ENCODE measurements at places on chromosomes 6 and 20.

GRCh38 chr20:24565835-24566351 is 96.5 kb downstream of the SYNDIG1 start:
- DNase-seq: no peak

- no peak for DNase-seq
Measured at GRCh38 chr6:25995507-25995906, 32.9 kb downstream of the TRIM38 start.

DNA sequence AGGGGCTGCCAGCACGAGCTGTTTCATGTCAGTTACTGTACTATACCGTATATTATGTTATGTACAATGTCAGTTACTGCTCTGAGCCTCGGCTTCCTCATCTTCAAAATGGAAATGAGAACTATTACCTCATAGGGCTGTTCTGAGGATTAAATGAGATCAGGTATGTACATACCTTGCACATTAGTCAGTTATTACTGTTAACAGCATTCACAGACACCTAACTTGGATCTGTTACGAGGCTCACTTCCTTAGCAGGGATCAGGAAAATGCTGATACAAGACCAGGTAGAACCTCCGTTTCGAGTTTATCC is 69.7 kb upstream of the TBC1D7 start:
- DNase-seq: no peak

DNA sequence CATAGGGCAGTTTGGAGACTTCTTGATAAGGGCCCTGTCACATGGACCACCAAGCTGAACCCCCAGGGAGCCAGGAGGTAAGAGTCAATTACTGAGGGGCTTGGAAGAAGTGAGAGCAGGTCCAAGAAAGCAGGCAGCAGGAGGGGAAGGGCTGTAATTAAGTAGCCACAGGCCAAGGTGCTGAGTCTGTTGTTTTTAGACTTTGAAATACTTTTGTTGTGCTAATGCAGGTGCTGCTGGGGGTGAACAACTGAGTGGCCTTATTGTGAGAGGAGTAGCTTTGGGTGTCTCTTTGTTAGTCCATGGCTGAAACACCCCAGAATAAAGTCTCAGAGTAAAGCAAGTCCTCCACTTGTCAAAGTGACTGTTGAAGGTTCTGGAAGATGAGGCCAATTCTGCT is 267.0 kb upstream of the SUPT3H start:
- DNase-seq: no peak

DNA sequence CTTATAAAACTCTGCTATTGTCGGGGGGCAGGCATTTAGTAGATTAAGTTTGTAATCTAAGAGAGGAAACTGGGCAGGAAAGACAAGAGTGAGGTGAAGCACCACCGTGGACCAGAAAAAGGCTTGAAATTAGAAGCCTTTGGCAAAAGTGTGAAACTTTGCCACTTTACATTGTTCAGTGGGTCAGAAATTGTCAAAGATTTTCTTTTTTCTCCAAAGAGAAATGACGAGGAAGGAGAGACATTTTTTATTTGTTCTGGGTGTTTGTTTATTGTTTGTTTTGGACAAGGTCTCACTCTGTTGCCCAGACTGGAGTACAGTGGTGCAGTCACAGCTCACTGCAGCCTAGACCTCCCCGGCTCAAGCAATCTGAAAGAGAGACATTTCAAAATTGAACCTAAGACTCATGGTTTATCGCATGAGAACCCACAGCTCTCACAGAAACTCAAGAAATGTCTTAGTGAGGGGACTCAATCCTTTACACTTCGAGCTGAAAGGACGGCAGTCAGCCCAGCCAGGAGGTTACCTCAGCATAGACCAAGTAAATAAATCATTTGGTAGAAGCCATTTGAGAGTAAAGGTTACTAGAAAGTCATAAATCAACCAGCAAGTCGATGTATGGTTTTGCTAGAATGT is 262.8 kb upstream of the TAB2 start:
- DNase-seq: no peak

DNA sequence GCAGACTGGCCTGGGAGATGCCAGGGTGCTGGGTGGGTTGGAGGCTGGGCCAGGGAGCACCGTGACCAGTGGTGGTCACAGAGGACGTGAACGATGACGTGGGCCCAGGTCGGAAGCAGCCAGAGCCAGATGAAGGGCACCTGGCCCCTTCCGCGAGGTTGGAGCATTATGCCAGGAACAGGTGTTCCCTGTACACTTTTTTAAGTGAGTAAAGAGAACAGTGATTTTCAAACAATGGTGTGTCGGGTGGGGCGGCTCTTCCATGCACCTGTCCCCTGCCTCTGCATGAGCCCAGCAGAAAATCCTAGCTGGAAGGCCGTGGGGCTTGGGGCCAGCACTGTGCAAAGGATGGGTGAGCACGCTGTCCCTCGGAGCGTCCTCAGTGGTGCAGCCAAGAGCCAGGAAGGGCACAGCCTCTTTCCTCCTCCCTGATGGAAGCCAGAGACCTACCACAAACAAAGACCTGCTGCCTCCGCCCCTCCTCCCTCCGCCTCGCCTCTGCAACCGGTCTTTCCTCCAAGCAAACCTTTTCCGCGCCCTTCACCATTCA is 350.5 kb downstream of the ZFAND3 start:
- no peak for DNase-seq

Data from Caco-2 (cell line).